ENCODE measurements at places on chromosomes 3 and 15.

- no peak for DNase-seq
These were observed 14.7 kb downstream of the CCR1 start for GRCh38 chr3:46193436-46193835.

DNA sequence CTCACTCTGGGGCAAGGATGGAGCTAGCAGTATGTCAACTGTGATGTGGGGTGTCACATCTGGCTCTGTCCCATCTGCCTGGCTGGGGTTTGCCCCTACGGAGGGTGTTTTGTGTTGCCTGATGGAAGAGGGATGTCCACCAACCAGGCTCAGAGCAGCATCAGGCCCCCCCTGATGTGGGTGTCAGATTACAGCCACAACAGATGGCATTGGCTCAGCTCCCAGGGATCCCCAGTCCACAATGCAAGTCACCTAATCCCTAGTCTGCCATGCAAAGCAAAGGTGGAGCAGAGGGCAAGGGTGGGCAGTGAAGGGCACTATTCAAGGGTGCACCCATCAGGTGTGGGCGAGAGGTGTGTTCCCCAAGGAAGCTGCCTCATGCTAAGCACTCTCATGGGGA lies 48.9 kb upstream of the AMOTL2 start:
- peak; percentile 49 for DNase-seq

DNA sequence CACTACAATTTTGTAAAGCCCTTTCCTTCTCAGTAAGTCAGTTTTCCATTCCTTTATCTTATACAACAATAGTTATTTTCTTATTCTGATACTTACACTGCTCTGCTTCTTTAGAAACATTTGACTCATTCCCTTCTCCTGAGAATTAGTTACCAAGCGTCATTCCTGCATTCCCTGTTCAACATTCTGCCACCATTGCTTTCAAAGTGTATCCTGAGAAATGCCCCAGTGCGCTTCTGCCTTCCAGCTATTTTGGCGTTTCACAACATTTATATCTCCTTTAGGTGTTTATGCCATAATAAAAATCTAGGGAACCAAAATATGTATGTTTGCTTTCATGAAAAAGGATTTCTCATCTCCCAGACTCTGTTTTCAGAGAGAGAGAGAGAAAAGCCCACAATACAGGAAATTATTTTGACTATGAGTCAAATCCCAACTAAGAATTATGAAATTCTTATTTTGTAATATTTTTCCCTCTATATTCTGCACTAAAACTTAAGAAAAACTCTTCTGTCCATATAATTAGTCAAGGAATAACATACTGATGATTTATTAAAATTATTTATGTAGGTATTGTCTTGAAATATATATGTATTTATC lies 118.2 kb upstream of the RAP2B start:
- DNase-seq, result no peak

DNA sequence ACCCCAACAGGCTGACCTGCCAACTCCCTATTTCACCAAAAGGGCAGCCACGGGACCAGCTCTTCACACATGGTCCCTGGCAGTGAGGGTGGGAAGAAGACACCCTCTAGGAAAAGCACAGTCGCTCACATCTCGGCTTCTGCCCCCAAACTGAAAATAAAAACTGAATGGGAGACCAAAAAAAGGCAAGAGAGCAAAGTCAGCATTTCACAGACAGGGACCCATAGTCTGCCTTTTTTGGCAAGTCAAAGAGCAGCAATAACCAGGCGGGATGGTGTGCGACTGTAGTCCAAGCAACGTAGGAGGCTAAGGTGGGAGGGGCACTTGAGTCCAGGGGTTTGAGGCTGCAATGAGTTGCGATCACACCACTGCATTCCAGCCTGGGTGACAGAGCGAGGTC lies 154.1 kb downstream of the ADAMTS17 start:
- DNase-seq, result no peak

DNA sequence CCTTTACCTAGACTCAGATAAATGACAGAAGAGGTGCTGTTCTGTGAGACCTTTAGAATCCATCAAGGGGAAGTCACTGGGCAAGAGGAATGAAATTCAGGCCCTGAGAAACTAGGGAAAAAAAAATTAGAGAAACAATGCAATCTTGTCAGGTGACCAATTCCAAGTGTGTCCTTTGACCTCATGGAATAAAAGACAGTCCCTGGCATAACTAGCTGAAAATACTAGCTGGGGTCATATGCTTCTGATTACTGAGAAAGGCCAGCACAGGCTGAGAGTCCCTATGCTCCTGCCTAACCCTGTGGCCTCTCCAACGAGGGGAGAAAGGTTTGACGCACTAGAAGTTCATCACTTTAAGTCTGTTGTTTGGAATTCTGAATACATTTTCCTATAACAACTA lies 167.3 kb downstream of the XXYLT1 start:
- DNase-seq, result peak; percentile 51

- DNase-seq, result no peak
These were observed 534 bp downstream of the FRMD5 start for GRCh38 chr15:44194323-44195150.

GRCh38 chr3:129602730-129603560 lies 3.5 kb downstream of the PLXND1 start:
- peak; percentile 69 for DNase-seq

- DNase-seq, result peak; percentile 83
These were observed 50.5 kb upstream of the KCNMB2 start for GRCh38 chr3:178485756-178486155.

DNA sequence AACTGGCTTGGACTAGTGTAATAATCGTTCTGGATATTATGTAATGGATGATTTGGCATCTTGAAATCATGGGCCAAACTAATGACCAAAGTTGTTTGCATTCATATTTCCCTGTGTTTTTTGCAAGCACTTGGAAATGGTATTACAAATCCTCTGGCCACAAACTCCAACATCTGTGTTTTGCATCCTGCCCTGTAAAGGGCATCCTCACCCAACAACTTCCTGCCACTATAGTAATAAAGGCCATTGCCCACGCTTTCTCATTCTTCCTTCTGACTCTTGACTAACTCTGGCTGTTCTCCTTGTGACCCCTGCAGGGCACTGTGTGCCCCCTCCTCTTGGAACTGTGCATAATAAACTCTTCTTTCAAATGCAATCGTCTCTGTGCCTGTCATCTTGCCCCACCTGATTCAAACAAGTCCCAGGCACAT lies 25.4 kb upstream of the PSMD6 start:
- DNase-seq, result peak; percentile 39

- DNase-seq, result no peak
These were observed 275.8 kb upstream of the RBMS3 start for GRCh38 chr3:29004885-29005599.

GRCh38 chr15:77187751-77188464 lies 117.0 kb upstream of the TSPAN3 start:
- DNase-seq, result no peak

DNA sequence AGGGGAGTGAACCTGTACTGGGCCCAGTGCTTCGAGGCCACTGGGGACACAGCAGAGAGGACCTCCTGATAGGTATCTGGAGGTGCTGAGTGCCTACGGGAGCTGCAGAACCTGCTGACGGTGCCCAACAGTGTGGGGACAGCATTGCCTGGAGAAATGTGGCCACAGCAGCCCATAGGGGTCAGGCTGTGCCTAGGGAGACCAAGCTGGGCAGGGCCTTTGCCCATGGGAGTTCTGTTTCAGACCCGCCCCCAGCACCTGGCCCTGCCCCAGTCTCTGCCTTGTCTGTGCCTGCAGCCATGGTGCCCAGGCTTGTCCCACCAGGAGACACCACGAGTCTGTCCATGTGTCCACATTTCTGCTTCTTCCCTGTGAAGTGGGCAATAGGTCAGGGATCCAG lies 15.3 kb upstream of the RPL32 start:
- DNase-seq, result no peak

- no peak for DNase-seq
These were observed 985.2 kb upstream of the SEMA6D start for GRCh38 chr15:46732060-46732459.

- DNase-seq, result peak; percentile 45
These were observed 52.3 kb upstream of the CGNL1 start for GRCh38 chr15:57323806-57324589.

DNA sequence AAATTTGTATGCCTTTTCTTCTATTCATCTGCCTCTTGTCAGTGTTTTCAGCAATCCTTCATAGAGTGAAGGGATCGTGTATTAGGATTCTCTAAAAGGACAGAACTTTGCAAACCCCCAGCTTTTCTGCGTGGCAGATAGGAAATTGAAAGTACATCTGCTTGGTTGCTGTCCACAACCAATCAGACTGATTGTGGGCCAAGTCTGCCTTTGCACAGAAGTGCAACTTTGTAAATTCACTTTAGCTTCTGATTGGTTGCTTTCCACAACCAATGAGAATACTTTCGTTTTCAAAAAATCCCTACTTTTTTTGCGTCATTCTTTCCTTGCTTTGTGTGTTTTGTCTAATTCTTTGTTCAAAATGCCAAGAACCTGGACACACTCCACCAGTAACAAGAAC lies 847.4 kb downstream of the FHIT start:
- no peak for DNase-seq

GRCh38 chr15:57600197-57600596 lies 8.5 kb downstream of the MYZAP start:
- DNase-seq, result no peak

DNA sequence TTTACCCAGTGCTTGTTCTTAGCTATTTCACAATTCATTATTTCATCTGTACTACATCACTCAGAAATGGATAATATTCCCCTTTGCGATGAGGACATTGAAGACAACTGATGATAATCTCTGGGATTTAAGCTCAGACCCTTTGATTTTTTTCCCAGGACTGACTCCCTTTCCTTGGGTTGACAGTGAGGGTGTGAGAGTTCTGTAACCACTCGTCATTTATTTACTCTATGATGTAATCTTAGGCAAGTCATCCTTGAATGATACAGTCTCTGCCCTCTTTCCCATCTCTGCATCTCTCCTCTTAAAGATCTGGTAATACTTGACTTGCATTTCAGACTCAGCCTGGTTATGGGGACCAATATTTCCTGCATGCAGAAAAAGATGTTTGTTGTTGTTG lies 1041.7 kb downstream of the AGBL1 start:
- no peak for DNase-seq

DNA sequence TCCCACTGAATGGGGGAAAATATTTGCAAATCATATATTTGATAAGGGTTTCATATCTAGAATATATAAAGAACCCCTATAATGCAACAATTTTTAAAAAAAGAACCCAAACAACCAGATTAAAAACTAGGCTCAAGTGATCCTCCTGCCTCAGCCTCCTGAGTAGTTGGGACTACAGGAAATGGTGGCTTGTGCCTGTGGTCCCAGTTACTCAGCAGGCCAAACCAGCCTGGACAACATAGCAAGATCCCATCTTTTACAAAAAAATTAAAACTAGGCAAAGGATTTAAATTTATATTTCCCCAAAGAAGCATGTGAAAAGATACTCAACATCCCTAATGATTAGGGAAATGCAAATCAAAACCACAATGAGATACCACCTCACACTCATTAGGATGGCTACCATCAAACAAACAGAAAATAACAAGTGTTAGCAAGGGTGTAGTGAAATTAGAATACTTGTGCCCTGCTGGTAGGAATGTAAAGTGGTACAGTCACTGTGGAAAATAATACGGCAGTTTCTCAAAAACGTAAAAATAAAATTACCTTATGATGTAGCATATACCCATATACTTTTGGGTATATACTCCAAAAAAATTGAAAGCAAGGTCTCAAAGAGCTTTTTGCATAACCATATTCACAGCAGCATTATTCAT lies 19.7 kb downstream of the TFDP2 start:
- DNase-seq, result no peak

GRCh38 chr15:27686971-27687370 lies 412.1 kb downstream of the OCA2 start:
- no peak for DNase-seq

- no peak for DNase-seq
These were observed 38.8 kb downstream of the NBEAL2 start for GRCh38 chr3:47018269-47018611.

GRCh38 chr3:55097441-55097840 lies 169.6 kb upstream of the LRTM1 start:
- no peak for DNase-seq

GRCh38 chr3:133464573-133464972 lies 64.7 kb downstream of the BFSP2 start:
- DNase-seq, result no peak

DNA sequence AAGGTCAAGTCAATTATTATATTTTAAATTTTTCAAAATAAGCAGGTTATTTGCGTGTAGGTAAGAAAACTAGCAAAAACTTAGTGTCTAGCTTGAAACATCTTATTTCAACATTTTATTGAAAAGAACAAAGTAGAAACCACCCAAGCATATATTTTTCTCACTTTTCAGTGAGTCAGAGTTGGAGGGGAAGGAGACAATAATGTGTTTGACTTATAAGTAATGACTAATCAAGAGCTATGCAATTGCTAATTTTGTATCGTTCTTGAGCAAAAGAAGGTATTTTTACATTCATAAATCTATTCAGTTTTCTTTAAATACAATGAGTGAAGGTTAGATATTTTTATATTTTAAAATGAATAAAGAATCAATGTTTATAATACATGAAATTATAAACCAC lies 54.4 kb upstream of the P2RY1 start:
- DNase-seq, result no peak

DNA sequence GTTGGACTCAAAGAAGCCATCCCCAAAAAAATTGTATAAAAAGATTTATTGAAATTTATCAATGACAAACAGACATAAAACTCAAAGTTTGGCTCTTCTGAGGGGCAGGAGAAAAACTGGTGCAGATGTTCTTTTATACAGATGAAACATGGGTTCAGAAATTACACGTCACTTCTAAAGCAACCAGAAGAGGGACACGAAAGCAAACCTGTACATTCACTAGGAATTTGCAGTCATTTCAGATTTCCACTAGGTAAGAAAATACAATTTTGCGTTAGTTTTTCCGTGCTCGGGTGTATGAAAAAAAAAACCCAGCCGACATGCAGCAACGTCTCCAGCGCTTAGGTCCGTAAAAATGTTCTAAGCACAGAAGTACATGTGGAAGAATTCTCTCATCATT lies 41.8 kb downstream of the ANP32A start:
- DNase-seq, result no peak

DNA sequence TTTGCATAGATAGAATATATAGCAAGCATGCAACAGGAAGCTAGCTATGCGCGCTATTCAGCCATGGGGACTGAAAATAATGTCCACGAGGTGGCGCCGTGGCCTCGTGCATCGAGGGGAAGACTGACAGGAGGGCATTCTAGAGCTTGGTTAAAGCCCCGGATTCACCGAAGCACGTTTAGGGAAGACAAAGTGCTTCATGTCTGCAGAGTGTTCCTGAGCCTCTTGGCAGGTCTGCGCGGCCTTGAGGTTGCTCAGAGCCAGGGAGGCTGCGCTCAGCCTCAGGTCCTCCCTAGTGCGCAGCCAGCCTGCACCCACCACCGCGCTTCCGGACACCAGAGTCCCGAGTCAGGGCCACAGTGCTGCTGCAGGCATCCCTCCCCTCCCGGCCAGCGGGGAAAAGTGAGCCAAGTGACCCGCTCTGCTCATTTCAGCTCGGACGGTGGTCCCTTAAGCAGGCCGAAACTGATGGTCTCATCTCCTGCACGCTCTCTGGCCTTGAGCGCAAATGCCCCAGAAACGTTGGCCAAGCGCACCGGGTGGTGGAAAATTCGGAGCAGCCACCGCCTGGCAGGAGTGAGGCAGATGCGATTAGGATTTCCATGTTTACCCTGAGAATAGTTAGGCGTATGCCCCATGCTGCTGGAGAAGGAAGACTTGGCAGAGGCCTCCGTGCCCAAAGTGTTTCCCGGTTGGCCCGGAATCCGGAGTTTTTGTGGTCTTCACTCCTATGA lies 24.8 kb downstream of the GABRA5 start:
- DNase-seq, result peak; percentile 30

GRCh38 chr15:55552451-55552850 lies 35.7 kb downstream of the PYGO1 start:
- no peak for DNase-seq
